ENCODE measurements at places on chromosomes 5 and 9.

GRCh38 chr5:143047091-143047490 is 276.9 kb downstream of the ARHGAP26 start:
- DNase-seq, result no peak

GRCh38 chr9:27109621-27110020 is 596 bp downstream of the TEK start:
- no peak for DNase-seq

- no peak for DNase-seq
Observed at GRCh38 chr5:173475780-173476179, 140.7 kb downstream of the BOD1 start.

- no peak for DNase-seq
Observed at GRCh38 chr9:89218040-89218928, 39.7 kb upstream of the SHC3 start.

- DNase-seq, result no peak
Observed at GRCh38 chr9:130973686-130974281, 34.7 kb upstream of the FIBCD1 start.

- no peak for DNase-seq
Observed at GRCh38 chr9:112728401-112728800, 10.5 kb upstream of the INIP start.

GRCh38 chr9:98577446-98577845 is 131.3 kb downstream of the GABBR2 start:
- no peak for DNase-seq

DNA sequence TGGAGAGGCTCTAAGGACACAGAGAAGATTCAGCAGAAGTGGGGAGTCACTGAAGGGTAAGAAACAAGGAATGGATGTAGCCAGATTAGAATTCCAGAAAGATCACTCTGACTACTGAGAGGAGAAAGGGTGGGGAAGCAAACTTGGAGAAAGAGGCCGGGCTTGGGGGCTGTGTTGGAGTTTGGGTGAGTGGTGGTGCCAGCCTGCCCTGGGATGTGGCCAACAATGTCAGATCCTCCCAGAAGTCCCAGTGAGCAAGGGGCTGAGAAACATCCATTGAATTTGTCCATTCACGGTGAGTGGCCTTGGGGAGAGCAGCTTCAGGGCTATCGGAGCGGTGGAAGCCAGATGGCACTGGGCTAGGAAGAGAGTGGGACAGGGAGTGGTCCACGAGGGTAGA is 60.4 kb downstream of the COL15A1 start:
- no peak for DNase-seq

- DNase-seq, result no peak
Observed at GRCh38 chr9:127039492-127039891, 82.9 kb downstream of the ANGPTL2 start.

DNA sequence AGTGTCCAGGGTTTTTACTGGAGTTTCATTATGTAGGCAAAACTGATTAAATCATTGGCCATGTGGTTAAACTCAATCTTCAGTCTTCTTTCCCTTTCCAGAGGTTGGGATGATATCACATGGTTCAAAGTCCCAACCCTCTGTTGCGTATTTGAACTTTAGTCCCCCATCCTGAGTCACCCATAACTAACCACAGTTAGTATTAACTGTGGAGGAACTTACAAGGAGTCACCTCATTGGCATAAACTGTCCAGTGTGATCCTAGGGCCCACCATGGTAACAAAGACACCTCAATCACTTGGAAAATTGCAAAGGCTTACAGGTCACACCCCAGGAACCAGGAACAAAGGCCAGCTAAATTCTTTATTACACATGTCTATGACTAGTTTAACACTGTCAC is 188.5 kb downstream of the COX7C start:
- DNase-seq, result no peak

DNA sequence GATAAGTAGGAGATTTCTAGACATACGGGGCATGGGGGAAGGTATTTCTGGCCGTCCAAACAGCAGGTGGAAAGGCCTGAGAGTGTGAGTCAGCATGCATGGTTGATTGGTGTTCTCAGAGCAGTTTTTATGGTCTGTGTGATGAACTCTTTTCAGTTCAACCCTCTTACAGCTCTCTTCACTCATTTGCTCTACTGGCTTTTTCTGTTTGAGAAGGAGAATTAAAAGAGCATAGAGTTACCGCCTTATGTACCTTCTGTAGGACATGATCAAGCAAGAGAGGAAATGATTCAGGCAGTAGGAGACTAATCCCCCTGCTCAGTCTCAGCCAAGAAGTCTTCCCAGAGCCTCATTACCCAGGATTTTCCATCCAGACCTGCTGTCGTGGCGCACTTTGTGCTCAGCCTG is 92.4 kb downstream of the PRDM6 start:
- DNase-seq, result no peak

DNA sequence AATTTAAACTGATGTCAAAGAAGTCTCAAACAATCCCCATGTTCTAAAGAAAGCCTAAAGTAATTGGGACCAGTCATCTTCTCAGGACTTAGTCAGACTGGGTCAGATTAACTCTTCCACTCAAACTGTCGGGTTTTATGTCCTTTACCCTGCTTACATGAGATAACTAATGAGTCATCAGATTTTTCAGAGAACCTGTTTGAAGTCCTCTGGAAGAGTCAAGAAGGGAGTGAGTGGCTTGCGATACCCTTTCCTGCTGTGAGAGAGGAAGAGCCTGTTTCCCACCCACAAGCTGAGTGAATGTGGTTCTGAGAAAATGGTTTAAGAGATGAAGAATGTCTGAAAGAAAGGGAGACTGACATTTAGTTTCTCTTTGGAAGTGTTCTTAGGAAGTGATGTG is 1866.7 kb upstream of the C9orf72 start:
- DNase-seq, result no peak

GRCh38 chr5:68332080-68332451 is 116.5 kb downstream of the PIK3R1 start:
- DNase-seq, result no peak

GRCh38 chr5:38752622-38753021 is 93.2 kb upstream of the OSMR start:
- no peak for DNase-seq

DNA sequence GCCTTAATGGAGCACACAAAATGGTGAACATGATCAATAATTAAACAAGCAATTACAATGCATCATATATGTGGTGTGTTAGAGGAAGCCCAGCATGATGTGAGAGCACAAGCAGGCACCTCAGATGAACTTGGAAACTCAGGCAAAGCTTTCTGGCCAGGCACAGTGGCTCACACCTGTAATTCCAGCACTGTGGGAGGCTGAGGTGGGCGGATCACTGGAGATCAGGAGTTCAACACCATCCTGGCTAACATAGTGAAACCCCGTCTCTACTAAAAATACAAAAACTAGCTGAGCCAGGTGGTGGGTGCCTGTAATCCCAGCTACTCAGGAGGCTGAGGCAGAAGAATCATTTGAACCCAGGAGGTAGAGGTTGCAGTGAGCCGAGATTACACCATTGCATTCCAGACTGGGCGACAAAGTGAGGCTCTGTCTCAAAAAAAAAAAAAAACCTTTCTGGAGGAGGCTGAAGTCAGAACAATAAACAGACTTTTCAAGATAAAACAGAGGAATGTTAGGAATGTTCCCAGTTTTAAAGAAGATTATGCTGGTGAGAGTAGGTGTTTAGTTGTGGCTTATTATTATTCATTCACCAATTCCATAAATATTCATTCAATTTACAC is 159.4 kb downstream of the CEMIP2 start:
- DNase-seq, result no peak

- no peak for DNase-seq
Observed at GRCh38 chr9:87034841-87035240, 87.5 kb upstream of the GAS1 start.

- DNase-seq, result no peak
Observed at GRCh38 chr5:162160401-162160800, 92.8 kb downstream of the GABRG2 start.

DNA sequence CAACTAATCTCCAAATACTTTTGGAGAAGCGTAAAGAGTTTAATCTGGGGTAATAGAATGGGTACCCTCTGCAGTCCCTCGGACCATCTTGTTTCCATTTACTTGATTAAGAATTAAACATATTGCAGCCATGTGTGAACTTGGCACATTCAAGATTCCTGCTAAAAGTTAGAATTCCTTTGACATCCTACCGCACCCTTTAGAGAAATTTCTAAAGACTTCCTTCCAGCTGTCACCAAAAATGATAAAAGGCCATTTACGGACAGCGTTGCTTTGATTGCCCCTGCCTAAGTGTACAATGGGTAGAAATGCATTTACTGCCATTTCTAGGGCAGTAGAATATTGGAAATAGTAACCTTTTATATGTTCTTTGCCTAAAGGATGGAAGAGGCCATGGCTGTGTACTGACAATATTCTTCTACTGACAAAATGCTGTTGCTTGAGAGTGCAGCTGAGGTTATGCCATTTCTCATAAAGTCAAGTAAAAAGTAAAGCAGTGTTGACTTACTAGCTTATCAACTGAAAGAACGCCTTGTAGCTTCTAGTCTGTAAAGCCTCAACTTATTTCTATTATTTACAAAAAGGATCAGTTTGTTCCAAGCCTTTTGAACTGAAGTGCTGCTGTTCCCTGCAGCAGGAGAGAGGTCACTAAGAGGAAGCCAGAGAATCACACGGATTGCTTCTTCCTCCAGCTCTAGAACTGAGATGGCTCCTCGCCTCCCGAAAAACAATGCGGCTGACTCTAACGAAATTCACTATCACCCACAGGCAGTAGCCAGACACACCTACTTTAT is 139.8 kb upstream of the BASP1 start:
- DNase-seq, result no peak

DNA sequence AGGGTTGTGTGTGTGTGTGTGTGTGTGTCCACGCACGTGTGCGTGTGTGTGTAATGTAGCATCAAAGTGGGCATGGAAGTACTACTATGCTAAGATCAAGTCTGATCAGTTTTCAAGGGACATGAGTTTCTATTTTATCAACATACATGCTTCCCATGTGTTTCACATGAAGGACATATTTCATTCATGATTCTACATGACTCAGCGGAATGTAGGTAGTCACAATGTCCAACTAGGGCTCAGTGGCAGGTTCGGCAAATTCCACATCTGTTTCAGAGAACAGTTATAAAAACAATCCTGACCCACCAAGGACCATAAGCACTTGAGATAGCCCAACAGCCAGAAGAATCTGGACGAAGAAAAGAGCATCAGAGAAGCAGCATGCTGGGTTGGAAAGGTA is 148.3 kb downstream of the SPOCK1 start:
- no peak for DNase-seq

DNA sequence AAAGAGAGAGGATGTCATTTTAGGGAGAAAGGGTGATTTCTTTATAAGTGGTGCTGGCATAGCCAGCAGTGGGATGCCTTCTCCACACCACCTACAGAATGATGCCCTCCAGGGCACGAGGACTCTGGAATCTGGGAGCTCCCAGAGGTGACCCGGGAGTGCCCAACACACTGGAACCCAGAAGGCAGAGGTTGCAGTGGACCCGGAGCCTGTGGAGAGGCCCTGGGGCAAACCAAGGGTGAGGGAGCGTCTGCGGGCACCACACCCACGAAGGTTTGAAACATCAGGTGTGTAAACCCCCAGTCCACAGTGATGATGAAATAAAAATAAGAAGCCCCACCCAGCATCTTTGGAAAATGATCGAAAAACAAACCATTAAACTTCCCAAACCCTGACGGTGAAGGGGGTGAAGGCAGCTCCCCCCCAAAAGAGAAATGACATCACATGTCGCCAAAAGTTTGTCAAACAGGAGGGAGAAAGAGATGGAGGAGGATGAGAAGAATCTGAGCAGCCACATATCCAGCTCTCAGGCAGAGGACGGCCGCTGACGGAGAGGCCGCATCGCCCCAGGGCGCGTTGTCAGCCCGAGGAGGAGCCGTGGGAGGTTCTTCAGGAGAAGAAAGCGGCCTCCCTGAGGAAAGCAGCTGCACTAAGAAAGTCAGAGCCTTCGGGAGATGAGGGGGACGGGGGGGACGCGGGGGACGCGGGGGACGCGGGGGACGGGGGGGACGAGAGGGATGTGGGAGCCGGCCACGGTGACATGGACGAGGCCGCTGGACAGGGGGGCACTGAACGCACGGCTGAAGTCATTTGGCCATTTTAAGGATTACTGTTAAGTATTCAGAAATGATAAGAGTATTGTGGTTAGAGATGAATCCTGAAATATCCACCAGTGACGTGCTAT is 43.1 kb upstream of the NSMF start:
- no peak for DNase-seq

- DNase-seq, result no peak
Observed at GRCh38 chr9:135674977-135675376, 11.9 kb downstream of the LCN9 start.

Measured in activated CD4-positive, CD25-positive, alpha-beta regulatory T cell (primary cell).